Trophoblast cell (in vitro differentiated cells and primary cell): ENCODE measurements at places on chromosomes 7 and 10.

GRCh38 chr10:122632576-122632975 lies 67.1 kb downstream of the C10orf120 start:
- DNase-seq, result no peak

DNA sequence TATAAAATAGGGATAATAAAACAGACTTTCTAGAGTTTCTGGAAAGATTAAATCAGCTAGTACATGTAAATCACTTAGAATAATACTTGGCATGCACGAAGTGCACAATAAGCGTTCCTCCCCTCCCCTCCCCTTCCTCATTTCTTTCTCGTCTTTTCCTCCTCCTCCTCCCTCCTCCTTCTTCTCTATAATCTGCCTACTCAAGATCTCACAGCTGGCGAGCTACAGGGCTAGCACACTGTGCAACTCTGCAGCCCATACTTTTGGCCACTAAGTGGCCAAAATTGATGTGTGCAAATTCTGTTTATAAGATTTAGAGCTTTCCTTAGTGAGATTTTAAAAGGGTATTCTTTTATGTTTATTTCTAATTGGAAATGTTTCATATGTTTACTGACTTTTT lies 565.3 kb downstream of the PHTF2 start:
- no peak for DNase-seq

GRCh38 chr10:102450374-102451104 lies 804 bp downstream of the C10orf95 start:
- peak; percentile 91 for DNase-seq

GRCh38 chr7:23600236-23600635 lies 3.1 kb downstream of the CCDC126 start:
- no peak for DNase-seq

GRCh38 chr7:140334341-140335057 lies 63.8 kb downstream of the SLC37A3 start:
- no peak for DNase-seq

GRCh38 chr7:101302641-101303101 lies 18.9 kb downstream of the IFT22 start:
- DNase-seq, result no peak
